Urinary bladder (tissue), 4 donors: ENCODE measurements at places on chromosomes 5 and 9. TPM values are rescaled to one million over a fixed set of nuclear protein-coding genes. Genes with fewer than 3 reads are reported as not detected.

DNA sequence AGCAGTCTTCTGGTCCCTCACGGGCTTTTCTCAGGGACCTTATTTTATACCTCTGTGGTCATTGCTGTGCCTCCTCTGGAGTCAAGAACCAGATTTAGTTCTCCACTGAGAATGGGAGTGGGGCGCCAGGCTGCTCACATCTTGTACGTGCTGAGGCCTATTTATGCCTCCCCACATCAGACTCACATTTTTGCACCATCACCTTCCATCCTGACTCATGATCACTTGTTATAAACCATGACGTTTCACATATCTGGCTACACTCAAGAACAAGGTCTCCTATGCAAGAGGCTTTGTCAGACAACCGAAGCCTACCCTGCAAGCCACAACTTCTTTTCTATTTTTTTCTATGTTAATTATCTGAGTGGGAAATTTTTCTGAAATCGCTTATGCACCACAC is 10.7 kb downstream of the PRUNE2 start:
- no peak for DNase-seq

GRCh38 chr5:151618907-151619306 is 27.8 kb upstream of the FAT2 start:
- DNase-seq, result no peak

- no peak for DNase-seq
These were observed 68.5 kb downstream of the BNC2 start for GRCh38 chr9:16801871-16802466.

DNA sequence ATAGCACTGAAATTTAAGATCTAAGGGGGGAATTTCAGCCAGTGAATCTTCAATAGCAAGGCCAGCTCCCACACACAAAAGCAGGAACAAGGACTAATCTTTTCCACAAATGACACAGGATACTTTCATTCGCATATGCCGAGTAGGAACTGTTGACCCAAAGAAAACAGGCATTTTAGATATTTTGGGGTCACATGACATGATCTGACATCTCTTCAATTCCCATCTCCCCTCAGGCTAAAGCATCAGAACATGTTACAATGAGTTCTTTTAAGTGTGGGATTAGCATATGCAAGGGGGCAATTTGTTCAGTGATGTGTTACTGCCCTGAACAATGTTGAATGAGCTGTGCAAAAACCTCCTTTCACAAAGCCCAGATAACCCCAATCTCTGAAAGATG is 68.2 kb downstream of the TLE1 start:
- DNase-seq, result no peak

DNA sequence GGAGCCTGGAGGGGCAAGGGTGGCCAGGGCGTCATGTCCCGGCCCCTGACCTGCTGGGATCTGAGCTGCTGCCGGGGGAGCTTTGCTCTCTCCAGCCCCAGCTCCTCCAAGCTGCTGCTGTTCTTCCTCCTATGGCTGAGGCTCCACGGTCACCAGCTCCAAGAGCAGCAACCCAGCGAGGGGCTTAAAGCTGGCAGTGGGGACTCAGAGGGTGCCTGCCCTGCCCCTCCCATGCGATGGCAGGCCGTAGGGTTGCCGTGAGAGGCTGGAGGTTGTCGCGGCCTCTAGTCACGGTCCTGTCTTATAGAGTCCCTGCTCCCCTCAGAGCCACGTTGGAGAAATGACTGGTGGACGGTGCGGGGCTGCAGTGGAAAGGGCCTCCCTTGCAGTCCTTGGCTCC is 19.5 kb downstream of the DBH start:
- no peak for DNase-seq

- DNase-seq, result no peak
These were observed 61.3 kb upstream of the MOCS2 start for GRCh38 chr5:53170746-53171349.

GRCh38 chr5:96821260-96821916 is 13.6 kb upstream of the ERAP1 start:
- DNase-seq, result no peak

- DNase-seq, result no peak
These were observed 56.6 kb downstream of the ZNF510 start for GRCh38 chr9:96721303-96721702.

DNA sequence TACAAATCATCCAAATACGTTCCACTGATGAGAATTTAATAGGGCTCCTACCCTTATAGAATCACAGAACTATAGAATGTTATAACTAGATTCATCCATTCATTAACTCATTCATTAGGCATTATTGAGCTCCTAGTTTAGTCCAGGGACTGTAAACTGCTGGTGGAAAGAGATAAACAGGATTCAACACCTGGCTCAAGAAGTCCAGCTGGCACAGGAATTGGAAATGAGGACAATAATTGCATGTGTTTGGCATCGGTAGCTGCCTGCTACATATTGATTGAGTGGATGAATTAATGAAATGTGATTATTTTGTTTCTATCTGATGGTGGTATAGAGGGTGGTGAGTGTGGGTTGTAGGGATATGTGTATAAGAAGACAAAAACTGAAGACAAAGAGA is 100.8 kb upstream of the TLE1 start:
- no peak for DNase-seq

- no peak for DNase-seq
These were observed 63.5 kb downstream of the SEMA5A start for GRCh38 chr5:9482381-9482780.

- DNase-seq, result no peak
These were observed 25.9 kb downstream of the SPARC start for GRCh38 chr5:151660616-151661495.

DNA sequence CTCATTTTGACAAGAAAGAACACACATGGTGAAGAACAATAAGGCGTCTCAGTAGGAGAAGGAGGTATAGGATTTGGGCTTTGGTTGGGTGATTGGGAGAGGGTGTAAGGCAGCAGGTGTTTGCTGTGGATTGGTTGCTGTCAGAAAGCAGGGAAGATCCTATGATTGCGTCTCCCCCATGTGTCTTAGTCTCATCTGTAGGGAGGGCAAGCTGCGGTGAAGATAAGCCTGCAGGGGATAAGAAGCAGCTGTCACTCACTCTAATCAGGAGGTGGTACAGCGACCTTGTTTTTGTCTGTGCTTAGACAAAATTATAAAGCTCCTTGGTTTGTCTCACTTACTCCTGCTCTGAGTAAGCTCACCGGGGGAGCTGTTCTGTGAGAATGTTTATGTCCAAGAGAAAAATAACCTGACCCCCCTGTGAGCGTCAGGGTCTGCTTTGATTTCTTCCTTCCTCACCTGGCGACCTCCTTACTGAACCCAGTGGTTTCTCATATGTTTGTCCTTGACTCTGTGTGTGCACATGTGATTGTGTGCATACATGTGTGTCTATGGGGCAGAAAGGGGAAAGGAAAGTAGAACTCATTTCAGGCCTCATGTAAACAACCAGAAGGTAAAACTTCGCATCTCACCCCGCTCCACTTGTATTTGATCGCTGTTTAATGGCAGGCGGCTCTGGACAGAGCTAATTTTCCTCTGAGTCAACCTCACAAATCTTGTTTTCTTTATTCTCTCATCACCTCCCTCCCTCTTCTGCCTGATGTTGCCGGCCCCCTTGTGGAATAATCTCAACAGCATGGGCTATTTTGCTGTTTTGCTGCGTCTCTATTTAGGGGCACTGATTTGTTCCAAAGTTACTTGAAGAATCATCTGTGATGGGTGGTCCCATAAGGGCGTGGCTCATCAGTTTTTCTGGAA is 105.6 kb downstream of the TENT4A start:
- no peak for DNase-seq

DNA sequence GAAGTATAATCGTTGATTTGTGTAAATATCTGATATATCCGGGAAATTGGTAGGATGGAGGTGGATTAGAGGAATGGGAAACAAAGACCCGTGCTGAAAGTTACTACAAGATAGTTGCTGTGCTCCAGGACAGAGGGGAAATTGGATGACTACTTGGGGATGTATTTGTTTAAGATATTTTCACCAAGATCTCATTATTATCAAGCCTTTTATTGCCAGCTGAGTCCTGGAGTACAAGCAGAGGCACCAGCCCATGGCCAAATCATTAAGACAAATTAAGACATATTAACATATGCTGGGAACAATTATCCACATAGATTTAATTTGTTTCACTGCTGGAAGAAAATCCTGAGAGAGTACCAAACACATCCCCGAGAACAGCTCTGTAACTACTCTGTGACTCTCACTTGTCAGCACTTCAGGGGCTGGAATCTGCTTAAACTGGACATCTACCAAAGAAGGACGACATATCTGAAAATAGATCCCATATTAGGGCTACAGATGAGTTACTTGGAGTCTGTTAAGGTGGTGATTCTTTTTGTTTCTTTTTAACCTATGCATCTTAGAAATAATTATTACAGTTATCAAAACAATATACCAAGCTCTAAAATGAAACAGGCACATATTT is 68.2 kb downstream of the SLC1A1 start:
- no peak for DNase-seq

GRCh38 chr5:177089825-177090641 is 3.3 kb downstream of the FGFR4 start:
- DNase-seq, result no peak

- DNase-seq, result no peak
These were observed 403.5 kb downstream of the ZSWIM6 start for GRCh38 chr5:61735531-61735930.

GRCh38 chr9:101912698-101913097 is 174.3 kb upstream of the GRIN3A start:
- DNase-seq, result no peak

DNA sequence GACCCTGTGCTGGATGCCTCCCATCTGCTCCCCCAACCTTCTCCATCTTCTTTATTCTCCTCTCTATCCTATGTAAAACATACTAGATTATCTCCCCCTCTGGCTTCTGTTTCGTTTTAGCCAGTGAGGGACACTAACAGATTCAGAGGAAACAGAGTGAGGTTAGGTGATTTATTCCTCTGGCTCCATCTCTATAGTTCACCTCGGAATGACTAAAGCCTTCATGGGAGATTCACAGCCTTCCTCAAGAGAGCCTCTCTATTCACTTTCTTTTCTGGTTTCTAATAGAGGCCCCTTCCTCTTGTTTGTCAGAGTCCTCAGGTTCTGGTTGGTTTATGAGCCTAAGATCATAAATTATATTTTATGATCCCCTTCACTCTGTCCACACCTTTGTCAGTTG is 633.1 kb upstream of the TYRP1 start:
- no peak for DNase-seq

DNA sequence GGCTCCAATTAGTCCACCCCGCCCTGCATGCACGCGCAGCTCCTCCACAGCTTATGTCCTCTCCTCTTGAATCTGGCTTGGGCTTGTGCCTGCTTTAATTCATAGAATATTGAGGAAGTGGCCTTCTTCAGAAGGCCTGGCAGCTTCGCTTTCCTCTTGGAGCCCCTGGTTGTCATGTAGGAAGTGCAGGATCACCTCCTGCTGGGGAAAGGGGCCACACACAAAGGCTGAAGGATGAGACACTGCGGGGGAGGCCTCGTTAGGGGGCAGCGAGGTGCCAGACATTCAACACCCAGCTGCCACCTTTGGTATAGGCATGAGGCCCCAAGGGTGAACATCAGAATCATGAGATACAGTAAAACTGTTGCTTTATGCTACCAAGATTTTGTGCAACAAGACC is 2.7 kb upstream of the CNOT6 start:
- DNase-seq, result no peak

DNA sequence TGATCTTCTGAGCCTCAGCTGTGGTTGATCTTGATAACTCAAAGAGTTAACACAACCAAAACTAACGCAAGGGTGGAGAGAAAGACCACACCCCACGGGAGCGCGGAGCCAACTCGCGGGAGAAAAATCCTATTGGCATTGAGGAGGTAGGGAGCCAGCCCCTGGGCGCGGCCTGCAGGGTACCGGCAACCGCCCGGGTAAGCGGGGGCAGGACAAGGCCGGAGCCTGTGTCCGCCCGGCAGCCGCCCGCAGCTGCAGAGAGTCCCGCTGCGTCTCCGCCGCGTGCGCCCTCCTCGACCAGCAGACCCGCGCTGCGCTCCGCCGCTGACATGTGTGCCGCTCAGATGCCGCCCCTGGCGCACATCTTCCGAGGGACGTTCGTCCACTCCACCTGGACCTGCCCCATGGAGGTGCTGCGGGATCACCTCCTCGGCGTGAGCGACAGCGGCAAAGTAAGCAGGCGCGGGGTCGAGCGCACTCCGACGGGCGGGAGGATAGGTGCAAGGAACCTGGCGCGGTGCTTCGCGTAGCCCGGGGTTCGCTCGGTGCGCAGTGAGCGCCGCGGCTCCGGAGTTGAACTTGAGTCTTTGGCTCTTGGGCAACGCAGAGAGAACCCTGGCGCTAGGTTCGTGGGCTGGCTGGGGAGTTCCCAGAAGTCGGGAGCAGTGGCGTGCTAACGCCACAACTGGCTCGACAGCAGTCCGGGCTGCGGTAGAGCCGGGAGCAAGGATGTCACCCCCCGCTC is at the start of gene GDA:
Gene GDA, plus strand, starts transcription at position 210 of the 745 bp plus-strand sequence. Its CDS starts 120 bp downstream, at position 330.
- DNase-seq, result no peak

DNA sequence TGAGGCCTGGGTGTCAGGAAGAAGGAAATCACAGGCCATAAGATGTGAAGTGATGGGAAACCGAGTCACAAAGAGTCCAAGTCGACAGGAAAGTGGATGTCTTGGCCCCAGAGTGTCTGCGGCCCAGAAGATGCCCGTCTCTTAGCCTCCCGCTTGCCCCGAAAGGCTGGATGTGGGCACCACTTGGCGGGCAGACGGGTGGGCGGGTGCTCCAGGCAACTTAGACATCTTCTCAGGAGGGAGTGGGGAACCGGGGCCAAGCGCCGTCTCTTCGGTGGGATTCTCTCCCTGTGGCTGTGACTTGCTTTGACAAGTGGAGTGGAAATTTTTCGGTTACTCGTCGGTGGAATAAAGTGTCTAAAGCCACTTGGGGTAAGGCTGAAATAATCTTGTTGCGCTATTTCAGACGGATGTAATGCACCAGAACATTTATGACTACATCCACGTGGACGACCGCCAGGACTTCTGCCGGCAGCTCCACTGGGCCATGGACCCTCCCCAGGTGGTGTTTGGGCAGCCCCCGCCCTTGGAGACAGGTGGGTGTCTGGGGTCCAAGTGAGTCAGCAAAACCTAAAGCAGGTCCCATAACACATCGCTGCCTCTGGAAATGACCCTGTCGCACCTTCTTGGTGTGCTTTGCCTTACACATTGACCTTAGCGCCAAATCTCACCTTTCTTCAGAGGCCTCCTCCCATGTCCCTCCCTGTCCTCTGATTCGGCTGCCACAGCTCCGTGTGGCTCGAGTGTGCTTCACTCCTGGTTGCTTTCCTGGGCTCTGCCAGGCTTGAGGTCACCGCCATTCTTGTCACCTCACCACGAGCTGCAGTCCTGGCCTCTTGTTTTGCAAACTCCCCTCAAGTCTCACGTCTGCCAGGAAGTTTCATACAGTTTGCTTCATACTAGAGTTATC is 20.4 kb upstream of the EXOC3 start:
- no peak for DNase-seq

LCN6 gene
- not detected for total RNA-seq

IFNK gene
- total RNA-seq, result not detected

INSYN2B gene
- total RNA-seq, result 0.26 TPM

GARIN3 gene
- total RNA-seq, result not detected

FOXI1 gene
- not detected for total RNA-seq

CCNO gene
- total RNA-seq, result 1.6 TPM

GRM6 gene
- total RNA-seq, result not detected

PCDHGB1 gene
- 5.7 TPM for total RNA-seq

QRFP gene
- not detected for total RNA-seq

CD72 gene
- total RNA-seq, result 1.5 TPM

PCDHGB2 gene
- total RNA-seq, result 7.9 TPM

PCDHB4 gene
- 3.8 TPM for total RNA-seq

SLC6A7 gene
- not detected for total RNA-seq

IL31RA gene
- 0.26 TPM for total RNA-seq

ACOT12 gene
- 0.21 TPM for total RNA-seq
